HFFc6 (cell line): ENCODE measurements at places on chromosomes 7 and 10.

DNA sequence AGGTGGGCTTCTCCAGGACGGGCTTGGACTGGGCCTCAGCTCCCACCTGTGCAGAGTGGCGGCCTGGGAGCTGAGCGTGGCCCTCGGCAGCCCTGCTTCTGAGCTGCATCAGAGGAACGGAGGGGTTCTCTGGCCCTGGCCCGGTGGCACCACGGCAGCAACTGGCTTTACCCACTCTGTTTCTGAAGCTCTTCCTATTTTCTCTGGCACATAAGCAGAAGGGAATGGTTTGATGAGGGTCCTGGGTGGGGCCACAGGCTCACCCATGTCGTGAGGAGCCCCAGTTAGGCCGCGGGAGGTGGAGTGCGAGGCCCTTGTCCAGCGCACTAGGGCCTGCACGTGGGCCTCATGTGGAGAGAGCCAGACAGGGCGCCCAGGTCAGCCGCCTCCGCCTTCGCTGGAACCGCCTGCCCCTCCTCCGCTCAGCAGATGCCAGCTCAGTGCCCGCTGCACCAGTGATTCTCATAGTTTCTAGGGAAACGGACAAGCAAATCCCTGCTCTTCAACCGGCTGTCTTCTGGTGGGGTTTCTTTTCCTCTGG lies 284.0 kb downstream of the CELF2 start:
- DNase-seq, result no peak

GRCh38 chr7:88927-89231 lies 103.5 kb upstream of the FAM20C start:
- no peak for DNase-seq

GRCh38 chr7:158858592-158859503 lies 2.5 kb downstream of the DYNC2I1 start:
- no peak for DNase-seq

- DNase-seq, result peak; percentile 45
These were observed 498 bp downstream of the RHOBTB1 start for GRCh38 chr10:60943316-60944057.

- DNase-seq, result no peak
These were observed 4.8 kb downstream of the OR2A25 start for GRCh38 chr7:144074374-144074773.

DNA sequence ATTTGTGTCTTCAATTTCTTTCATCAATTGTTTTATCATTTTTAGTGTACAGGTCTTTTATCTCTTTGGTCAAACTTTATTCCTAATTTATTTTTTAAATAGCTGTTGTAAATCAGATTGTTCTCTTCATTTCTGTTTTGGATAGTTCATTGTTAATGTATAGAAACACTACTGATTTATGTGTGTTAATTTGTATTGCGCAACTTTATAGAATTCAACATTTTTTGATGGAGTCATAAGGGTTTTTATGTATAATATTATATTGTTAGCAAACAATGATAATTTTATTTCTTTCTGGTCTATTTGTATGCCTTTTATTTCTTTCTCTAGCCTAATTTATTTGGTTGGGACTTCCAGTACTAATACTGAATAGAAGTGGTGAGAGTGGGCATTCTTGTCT lies 181.2 kb downstream of the CCDC7 start:
- no peak for DNase-seq

- DNase-seq, result peak; percentile 53
These were observed 12.8 kb downstream of the CNNM1 start for GRCh38 chr10:99341860-99342490.

GRCh38 chr10:114278140-114278883 lies 39.3 kb downstream of the VWA2 start:
- no peak for DNase-seq
